ENCODE measurements at places on chromosomes 6 and 20.
A peak's percentile ranks its signal among the peaks of the same experiment; 100 is the strongest.

- no peak for DNase-seq
Measured at GRCh38 chr20:60191014-60191413, 232.8 kb downstream of the CDH26 start.

GRCh38 chr6:6332811-6333244 is 12.4 kb upstream of the F13A1 start:
- no peak for DNase-seq

DNA sequence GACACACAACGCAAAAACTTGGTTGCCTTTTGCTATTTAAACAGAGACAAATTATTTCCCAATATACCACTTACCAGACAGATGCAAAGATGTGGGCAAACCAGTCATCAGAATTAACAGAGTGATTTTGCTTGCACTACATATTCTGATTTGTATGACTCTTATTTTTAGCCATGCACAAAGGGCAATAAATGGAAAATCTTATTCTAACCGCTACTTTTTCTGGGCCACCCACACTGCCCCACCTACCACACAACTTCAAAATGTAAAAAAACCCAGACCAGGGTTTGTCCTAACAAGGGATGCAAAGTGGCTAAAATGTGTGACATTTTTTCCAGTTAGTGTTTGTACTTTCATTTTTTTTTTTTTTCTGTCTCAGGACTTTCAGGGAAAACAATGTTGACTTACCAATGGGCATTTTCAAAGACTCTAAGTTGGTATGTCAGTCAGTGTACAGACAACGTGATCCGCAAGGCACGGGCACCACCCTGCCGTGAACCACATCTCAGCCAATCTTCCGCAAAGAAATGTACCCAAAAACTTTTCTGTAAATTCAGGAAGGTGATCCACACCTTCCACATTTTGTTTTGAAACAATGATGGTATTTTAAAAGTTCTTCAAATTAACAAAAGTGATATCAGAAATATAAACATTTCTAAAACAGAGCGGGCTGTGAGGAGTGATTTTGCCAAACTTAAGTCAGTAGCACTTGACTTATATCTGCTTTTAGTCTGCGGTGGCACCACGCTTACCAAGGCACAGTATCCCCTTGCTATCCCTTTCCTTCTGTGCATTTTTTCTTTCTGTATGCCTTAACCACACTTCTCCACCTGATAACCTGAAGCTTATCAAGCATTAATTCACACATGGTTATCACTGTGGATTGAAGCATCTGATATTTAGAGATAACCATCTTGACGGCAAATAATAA is 185.6 kb downstream of the GJA10 start:
- no peak for DNase-seq

- DNase-seq: no peak
Measured at GRCh38 chr20:50015636-50015992, 32.8 kb downstream of the SNAI1 start.

GRCh38 chr6:88964509-88964908 is 1.1 kb upstream of the RNGTT start:
- DNase-seq: peak; percentile 25

DNA sequence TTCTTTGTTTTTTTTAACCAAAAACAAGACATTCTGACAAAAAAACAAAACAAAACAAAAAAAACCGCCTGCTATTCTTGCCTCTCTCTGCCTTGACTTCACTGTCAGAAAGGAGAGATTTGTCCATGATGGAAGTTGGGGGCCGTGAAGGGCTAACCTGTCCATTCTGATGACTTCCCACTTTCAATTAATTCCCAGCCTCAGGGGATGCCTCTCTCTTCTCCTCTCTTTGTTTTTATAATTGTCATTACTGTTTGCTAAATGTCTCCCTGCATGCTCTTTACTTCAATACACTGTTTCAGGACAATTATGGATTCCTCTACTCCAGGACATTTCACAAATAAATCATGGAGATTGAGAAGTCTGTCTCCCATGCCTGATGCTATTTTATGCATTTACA is 130.5 kb upstream of the CNR1 start:
- DNase-seq: no peak

GRCh38 chr6:53827531-53827930 is 32.7 kb downstream of the LRRC1 start:
- DNase-seq: no peak

DNA sequence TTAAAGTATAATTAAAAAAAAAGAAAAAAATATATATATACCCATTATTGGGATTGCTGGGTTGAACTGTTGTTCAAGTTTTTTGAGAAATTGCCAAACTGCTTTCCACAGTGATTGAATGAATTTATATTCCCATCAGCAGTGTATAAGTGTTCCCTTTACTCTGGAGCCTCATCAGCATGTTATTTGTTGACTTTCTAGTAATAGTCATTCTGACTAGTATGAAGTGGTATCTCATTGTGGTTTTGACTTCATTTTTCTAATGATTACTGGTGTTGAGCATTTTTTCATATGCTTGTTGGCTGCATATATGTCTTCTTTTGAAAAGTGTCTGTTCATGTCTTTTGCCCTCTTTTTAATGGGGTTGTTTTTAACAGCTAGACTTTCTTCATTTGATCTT is 1260.8 kb upstream of the GJE1 start:
- peak; percentile 4 for DNase-seq

DNA sequence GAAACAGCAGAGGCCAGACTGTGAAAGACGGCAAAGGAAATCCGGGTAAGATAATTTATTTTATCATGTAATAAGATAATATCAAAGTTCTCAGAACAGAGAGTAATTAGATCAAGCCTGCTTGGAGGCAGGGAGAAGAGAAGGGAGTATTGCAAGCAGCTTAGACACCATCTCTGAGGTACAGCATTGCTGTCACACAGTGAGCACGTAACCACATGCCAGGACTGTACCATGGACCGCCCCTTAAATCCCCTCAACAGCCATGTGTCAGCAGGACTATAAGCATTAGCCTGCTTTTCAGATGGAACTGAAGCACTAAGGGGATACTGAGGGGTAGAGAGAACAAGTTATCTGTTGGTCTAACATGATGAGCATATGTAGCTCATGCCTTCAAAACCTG is 141.5 kb downstream of the C6orf118 start:
- DNase-seq: no peak

GRCh38 chr6:38482466-38482865 is 157.3 kb downstream of the BTBD9 start:
- no peak for DNase-seq

DNA sequence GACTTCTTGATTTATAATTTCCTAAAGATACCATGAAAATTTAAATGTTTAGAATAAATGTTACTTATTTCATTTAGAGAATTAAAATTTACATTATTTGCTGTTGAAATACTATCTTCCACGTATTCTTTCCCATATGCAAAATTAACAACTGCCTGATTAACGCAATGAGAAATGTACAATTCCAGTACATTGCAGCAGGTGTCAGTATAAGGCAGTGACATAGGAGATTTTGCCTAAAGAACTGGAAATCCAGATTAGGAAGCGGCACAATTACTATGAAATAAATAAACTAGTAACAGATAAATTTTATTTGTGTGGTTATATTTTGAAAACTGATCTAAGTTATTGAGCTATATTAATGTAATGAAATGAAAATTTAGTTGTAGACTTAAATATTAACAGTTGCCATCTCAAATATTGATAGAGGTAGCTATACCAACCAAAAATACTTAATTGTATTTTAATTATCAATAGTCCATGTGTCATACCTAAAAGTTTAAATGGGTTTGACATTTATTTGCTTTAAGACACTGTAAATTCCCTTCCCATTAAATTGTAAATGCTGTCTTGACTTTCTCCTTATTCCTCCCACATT is 300.2 kb downstream of the UTRN start:
- peak; percentile 66 for DNase-seq

GRCh38 chr6:166636191-166636933 is 9.3 kb upstream of the RPS6KA2 start:
- no peak for DNase-seq

- DNase-seq: no peak
Measured at GRCh38 chr6:23111984-23112383, 542.6 kb downstream of the HDGFL1 start.

DNA sequence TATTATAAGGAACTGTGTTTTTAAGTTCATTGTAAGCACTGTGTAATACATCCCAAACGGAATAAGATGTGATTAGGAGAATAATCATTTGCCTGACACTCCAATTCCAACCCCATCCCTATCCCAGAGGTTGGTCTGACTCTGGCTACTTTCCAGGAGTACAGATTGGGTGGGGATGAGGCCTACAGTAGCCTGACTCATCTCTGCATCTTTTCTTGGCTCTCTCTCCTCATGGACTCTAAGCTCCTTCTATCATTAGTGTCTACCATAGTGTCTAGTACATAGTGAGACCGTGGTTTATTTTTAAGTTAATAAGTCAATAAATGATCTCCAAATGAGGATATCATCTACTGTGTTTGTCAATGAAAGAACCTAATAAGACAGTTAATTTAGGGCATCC is 92.2 kb upstream of the CNKSR3 start:
- DNase-seq: no peak

GRCh38 chr6:87588756-87589407 is 905 bp downstream of the RARS2 start:
- DNase-seq: peak; percentile 14

GRCh38 chr20:39700528-39700927 is 738.4 kb downstream of the DHX35 start:
- DNase-seq: no peak

DNA sequence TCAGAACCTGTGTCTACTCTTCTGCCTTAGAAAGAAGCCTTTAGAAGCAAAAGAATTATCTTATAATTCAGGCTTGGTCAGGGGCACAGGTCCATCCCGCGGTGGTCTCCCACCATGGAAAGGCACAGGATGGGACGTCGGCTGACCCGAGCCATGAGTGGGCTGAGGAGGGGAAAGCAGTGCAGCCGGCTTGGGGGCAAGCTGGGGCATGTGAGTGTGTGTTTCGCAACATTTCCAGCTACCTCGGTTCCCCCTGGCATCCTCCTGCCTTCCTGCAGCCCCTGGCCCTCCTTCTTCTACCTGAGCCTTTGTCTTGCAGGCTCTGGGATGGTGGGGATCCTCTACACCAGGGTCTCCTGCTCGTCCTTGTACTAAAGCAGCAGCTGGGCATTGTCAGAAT is 29.1 kb upstream of the FOXC1 start:
- DNase-seq: no peak

GRCh38 chr6:156392648-156393047 is 384.5 kb upstream of the ARID1B start:
- no peak for DNase-seq

DNA sequence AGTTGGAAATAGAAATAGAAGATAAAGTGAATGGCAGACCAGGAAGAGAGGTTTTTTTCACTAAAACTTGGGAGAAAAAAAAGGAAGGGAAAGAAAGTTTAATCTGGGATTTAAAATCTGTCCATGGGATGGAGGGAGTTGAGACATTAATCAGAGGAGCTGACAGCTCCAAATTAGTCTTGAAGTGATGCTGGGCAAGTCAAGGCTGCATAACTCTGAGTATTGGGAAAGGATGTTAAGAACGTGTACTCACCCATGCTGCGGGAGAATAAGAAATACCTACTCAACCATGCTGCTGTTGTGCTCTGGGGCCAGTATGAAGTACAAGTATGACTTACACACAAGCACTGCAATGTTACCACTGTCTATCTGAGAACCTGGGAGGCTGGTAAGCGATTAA is 47.5 kb downstream of the SNRNP48 start:
- no peak for DNase-seq

GRCh38 chr6:161303628-161304340 is 29.9 kb upstream of the AGPAT4 start:
- peak; percentile 48 for DNase-seq

DNA sequence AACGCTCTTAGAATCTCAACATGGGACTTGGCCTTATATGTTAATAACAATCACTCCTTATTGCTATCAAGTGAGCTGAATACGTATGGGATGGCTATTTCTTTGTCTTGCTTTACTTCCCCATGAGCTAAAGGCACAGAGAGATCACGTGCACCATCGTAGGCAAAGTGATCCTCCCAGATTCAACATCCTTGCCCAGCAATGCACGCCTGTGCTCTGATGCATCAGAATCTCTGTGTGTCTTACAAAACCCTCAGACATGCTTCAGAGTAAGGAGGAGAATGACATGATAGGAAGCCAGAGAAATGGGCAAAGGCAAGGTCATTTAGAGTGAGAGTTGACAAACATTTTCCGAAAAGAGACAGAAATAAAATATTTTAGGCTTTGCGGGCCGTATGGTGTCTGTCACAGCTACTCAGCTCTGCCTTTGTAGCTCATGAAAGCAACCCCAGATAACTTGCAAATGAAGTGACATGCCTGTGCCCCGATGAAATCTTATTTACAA is 277.6 kb upstream of the CDH4 start:
- DNase-seq: no peak

- DNase-seq: no peak
Measured at GRCh38 chr6:70474751-70475150, 61.4 kb downstream of the FAM135A start.

DNA sequence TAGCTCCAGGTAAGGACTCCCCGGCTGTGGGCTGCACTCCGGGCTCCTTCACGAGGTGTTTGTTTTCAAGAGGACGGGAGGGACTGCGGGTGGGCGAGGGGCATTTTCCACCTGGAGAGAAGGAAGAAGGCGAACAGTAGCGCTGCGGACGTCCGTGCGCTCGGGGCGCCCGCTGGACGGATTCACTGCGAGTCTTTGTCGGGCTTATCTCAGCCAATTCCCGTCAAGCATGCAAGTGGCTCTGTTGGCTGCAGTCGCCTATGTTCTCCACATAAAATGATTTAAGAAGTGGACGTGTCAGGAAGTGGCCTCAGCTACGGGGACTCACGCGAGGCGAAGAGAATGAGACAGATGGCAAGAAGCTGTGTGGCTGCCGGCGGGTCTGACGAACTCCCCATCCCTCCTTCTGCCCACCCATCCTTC is 332 bp downstream of the GRIK2 start:
- no peak for DNase-seq

DNA sequence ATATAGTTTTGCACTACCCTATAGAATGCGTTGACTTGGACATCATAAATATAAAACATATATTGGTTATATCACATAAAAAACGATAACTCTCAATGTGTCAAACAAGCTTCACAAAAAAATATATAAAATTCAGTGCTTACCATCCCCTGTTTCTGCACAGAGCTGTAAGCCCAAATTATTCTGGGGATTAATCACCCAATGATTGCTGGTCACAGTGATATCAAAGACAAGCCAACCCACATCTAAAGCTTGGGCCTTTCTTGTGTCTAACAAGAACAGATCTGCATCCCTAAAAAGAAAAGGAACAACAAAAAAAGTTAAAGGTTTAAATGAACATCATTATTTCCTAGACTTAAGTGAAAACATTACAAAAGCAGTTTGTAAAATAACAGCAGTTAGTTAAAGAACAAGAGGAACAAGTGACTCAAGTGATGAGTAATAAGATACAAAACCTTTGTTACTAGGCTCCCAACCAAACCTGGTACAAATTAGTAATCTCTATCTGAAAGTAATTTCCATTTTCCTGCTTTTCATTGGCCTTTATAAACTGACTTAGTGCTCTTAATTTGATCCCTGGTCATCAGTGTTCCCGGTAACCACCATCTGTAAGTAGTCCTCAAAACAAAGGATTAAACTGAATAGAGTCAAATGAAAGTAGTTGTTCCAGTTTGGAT is 81.1 kb downstream of the BMP5 start:
- peak; percentile 54 for DNase-seq
